ENCODE measurements at places on chromosomes 7 and 10. TPM values are rescaled to one million over a fixed set of nuclear protein-coding genes. Genes with fewer than 3 reads are reported as not detected.

GRCh38 chr10:100724531-100725027, 20.8 kb upstream of the PAX2 start:
- no peak for DNase-seq

DNA sequence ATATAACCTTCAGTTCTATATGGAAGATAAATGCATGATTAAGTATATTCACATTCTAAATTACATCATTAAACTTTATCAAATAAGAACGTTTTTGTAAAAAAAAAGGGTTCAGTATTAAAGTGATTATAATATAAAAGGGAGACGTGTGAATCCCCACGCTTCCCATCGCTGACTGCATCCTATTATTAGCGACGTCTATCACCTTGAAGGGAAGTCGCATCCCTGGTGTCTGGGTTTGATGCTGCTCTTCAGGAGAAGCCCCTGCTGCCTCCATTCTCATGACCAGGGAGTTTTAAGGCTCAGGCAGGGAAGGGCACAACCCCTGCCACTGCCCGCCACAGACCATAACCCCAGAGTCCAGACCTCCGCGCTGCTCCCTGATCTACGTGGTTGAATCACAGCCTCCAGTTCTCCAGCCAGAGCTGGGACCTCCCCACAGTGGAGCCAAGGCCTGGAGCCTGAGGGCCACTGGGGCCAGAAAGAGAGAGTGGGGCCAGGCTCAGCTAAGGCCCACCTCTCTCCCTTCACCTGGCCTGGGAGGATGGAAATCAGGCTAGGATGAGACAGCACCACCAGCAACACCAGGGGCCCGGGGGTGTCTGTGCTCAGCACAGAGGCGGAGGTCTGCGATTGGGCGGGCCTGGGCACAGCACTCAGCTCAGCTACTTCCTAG, 130.6 kb downstream of the TCERG1L start:
- DNase-seq = no peak

DNA sequence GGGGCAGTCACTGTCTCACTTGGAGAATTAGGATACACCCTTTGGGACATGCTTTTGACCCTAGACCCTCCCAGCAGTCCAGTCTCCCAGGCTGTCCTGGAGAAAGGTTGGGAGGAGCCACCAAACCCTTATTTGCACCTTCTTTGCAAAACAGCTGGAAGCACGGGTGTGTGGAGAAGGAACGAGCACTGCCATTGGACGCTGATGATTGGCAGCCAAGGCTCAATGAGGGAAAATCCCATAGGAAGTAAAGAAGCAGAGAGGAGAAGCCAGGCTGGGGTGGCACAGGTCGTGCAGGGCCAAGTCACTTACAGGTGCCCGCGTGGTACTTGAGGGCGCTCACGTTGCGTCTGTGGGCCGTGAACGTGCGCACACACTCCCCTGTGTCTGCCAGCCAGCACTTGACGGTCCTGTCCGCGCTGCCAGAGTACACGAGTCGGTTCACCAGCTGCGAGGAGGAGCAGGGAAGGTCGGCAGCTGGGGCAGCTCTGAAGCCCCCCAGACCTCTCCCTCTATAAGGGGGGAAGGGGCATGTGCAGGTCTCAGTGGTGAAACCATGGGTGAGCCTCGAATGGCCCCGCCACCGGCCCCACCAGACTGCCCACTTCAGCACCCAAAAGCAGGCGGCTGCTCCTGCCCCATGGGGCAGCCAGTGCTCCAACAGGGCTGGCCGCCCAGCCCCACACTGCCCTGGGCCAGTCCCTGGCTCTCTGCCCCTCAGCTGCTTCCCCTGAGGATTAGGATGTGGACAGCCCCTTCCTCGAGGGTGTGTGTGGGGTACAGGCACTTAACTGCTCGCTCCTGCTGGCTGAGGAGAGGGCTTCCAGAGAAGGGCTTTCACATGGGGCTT, 24.8 kb downstream of the WDR86 start:
- peak; percentile 8 for DNase-seq

DNA sequence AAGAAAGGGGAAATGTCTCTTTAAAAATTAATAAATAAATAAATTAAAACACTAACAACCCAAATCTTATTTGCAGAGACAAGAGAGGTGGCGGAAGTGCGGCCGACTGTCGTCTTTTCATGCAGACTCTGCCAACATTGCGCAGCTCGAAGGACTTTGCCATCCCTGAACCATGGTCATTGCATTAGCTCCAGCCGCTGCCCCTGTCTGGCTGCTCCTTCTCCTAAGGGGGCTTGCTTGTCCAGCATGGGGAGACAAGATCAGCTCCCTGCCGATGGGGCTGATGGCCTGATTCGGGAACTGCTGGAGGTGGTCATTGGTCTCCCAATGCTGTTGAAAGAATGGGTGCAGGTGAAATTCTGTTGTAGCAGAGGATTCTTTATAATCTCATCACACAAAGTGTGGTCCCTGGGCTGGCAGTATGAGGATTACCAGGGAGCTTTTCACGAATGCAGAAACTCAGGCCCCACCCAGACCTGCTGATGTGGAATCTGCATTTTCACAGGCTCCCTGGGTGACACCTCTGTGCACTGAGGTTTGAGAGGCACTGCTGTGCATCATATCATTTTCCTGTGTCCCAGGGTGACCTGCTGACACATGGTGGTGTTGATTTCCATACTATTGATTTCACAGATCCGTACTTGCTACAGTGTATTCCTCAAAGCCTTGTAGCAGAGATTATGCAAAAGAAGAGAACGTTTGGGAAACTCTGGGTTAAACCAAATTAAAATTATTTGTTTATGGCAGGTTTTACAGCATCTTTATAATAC, 172.4 kb upstream of the ZMIZ1 start:
- no peak for DNase-seq

- no peak for DNase-seq
Observed at GRCh38 chr7:2030475-2031450, 202.0 kb downstream of the MAD1L1 start.

DNA sequence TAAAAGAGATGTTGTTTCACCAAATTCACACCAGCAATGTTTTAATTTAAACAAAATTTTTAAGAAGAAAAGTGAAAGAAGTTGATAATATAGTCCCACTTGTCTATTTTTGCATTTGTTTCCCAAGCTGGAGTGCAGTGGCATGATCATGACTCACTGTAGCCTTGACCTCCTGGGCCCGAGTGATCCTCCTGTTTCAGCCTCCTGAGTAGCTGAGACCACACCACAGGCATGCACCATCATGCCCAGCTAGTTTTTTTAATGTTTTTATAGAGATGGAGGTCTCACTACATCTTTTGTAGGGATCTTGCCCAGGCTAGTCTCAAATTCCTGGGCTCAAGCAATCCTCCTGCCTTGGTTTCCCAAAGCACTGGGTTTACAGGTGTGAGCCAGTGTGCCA, 14.1 kb upstream of the NDUFA5 start:
- DNase-seq = no peak

- DNase-seq = no peak
Observed at GRCh38 chr7:131212114-131212513, 115.6 kb upstream of the MKLN1 start.

- DNase-seq = no peak
Observed at GRCh38 chr7:26696161-26696560, 168.2 kb downstream of the SKAP2 start.

DNA sequence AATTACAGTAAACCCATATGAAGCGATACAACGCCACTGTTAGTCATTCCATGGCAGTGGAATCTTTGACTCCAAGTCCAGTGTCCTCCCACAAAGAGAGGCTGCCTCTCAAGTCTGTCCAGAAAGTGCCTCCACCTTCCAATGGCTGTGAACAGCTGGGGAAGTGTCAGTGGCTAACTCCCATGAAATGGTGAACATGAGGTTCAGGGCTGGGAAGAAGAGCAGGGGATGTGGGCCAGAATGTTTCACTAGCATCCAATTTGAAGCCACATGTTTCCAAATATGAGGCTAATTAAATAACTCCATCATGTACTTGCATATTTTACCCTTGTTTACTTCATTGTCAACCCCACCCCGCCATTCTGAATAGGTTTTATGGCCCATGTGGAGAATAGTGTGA, 53.1 kb upstream of the CHST15 start:
- DNase-seq = no peak

GRCh38 chr10:48798481-48799254, 114.0 kb downstream of the WDFY4 start:
- DNase-seq = no peak

- DNase-seq = no peak
Observed at GRCh38 chr7:5596046-5596895, 172.6 kb upstream of the TNRC18 start.

- no peak for DNase-seq
Observed at GRCh38 chr7:95470452-95470851, 15.3 kb upstream of the ASB4 start.

DNA sequence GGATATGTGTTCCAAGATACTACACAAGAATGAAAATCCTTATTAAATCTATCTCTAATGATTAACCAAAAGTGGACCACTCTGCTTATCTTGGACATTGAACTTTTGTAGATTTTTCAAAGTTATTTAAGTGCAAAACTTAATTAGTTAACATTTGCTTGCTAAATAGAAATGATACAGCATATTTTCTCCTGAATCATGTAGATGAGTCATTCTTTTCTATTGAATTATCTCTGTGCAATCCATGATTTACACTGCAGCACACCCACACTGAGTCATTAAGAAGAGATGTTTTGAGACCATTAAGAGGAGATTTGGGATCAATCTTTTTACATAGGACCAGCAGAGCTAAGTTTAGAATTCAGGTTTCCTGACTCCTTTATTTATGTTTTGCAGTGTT, 6.6 kb upstream of the ABCC2 start:
- DNase-seq = no peak

Gene CALHM3
- not detected for total RNA-seq

Gene SFRP5
- not detected for total RNA-seq

Gene GHRHR
- total RNA-seq = not detected

Gene ASIC3
- 1.2 TPM for total RNA-seq

Gene HKDC1
- not detected for total RNA-seq

Measured in activated B cell treated with CpG ODN at 0.5 μM for 24 hours (primary cell).